ENCODE measurements at places on chromosomes 2 and 18.

GRCh38 chr2:113723411-113723810 is 33.0 kb downstream of the SLC35F5 start:
- DNase-seq, result no peak

- DNase-seq, result no peak
These were observed 24.0 kb downstream of the PRKAG3 start for GRCh38 chr2:218807626-218808025.

DNA sequence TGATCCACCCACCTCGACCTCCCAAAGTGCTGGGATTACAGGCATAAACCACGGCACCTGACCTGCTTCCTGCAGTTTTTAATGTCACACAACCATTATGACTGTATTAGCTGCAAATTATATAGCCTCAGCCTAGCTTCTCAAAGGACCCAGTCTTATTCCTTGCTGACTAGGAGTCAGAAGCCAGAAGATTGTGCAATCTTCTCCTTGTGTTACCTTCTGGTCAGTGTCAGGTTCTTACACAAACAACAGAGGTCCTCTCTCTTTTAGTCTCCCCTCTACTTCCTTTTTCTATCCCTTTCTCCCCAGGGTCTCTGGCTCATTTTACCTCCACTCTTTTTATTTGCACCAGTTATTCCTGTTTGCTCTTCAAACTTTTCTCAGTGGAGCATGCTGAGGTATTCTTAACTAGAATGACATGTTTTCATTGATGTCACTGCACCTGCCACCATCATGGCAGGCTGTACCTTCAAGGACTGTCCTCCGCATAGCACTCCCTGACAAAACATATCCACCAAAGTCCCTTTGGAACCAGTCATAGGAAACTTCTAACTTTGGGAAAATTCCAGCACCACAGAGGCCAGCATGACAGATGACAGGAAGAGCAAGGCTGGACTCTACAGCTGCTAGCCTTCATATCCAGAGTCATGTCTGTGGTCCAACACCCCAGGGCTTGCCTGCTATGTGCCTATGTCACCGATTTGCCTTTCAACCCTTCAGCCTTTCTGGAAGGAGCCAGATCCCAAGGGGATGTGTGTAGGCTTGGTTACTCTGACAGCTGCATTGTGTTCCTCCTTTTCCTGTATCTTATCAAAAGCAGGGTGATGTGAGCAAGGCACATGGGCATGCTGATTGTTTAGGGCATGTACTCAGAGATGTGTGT is 45.2 kb upstream of the EPC2 start:
- DNase-seq, result no peak

DNA sequence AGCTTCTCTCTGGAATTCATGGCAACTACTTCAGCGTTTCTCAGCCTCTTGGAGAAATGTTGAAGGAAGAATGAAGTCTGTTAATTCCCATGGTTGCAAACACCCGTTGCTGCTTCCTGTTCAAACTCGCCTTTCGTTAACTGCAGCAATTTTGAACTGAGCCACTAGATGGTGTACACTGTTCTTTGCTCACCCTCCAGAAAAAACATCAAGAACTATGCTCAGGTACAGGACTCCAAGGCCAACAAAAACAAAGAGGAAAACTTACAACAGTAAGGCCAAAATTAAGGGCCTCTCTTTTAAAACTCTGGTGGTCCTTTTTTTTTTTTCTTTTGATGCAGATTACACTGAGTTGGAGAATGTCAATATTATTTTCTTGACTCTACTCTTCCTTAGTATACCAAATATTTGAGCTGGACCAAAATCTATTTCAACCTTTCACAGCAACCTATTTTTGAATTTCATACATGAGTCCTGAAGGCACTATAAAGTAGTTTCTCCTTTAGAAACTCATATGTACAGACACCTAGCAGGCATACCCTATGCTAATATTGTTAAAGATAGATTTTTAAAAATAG is 58.2 kb downstream of the KLHL14 start:
- no peak for DNase-seq

DNA sequence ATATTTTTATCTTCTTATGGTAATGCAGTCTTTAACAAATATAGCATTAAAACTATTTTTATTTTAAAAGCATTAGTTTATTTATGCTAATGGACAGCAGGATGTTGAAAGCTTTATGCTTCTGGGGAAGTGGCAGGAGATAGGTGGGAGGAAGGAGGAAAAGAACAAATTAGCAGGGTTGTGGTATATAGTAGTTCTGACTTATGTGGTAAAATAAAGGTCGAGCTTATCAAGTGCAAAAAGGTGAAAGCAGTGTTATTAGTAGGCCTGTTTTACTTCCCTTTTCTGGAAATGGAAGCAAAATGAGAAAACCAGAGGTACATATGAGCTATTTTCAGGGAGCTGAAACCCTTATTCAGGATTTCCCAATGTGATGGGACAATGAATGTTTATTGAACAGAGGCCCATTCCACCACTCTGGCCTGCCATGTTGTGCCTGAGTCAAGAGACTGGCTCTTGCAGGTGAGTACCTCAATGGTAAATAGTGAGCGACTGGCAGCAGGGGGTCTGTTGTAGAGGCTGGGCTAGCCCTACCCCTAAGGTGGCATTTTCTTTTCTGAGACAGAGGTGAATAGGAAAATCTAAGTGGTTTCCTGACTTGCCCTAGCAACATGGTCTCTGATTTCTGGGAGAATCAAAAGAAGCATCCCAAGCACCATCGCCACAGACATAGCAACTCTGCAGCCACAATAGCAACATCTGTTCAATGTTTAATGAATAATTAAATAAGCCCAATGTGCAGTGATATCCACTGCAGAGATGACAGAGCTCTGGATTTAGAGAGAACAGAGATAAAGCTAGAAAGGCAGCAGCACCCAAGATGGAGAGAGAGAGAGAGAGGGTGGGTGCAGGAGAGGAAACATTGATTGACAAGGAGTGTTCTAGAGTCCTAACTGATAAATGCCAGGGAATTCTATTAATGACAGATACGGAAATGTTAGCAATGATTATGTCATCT is 119.7 kb downstream of the UPP2 start:
- no peak for DNase-seq

- no peak for DNase-seq
These were observed 73.1 kb upstream of the PID1 start for GRCh38 chr2:229344151-229344551.

DNA sequence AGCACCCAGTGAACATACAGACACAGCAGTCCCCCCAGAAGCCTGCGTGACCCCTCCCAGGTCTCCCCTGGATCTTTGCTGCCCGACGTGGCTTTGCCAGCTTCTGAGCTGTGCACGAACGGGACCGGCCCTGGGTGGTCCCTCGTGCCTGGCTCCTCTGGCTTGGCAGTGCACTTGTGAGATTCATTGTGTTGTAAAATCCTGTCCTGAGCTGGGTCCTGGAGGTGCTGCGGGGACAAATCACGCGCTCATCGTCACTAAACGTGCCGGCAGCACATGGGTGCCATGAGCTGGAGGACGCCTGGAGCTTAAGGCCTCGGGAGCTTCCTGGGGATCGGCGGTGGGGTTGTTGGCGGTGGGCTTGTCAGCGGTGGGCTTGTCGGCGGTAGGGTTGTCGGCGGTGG is 104.9 kb downstream of the FAM210A start:
- no peak for DNase-seq

DNA sequence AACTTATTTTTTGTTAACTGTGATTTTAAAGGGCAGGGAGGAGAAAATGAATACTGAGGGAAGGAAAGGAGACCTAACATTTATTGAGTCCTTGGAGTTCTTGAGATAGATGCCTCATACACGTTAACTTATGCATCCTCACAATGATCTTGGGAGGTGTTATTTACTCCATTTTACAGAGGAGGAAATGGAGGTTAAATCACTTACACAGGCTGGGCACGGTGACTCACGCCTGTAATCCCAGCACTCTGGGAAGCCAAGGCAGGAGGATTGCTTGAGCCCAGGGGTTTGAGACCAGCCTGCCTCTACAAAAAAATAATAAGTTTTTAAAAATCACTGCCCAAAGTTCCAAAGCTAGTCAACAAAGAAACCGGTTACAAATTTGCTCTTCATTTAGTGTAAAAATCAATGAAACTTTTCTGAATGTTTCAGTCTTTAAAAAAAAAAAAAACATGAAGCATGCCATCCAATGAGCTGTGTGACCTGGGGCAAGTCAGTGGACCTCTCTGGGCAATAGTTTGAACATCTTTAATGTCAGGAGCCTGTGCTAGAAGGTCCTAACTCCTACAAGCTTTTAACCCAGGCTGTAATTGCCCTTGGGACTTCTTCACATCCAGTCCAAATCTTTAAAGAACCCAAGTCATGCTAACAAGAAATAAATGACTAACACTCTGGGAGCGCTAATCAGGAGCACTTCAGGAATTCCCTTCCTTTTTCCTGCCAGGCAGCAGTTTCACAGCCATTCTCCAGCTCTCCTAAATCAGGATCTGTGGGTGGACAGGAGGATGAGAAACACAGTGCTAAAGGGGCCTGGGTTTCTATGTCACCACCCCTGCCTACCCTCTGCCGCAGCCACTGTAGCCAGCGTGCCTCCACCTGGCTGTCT is 176.4 kb downstream of the TMEM247 start:
- DNase-seq, result no peak

DNA sequence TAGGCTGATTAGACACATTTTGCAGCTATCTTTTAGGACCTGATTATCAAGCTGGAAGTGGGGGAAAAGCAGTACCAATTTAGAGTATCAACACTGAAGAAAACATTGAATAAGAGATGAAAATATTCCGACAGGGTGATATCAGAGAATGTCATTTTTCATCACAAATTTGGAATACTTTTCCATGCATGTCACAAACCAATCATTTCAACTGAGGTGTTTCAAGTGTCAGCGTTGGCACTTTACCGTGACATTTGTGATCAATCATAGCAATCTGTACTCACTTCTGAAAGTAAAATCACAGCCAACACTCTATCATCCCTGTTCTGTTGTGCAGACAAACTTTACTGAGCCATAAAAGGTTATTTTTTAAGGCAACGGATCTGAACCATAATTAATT is 75.4 kb downstream of the PDE1A start:
- no peak for DNase-seq

DNA sequence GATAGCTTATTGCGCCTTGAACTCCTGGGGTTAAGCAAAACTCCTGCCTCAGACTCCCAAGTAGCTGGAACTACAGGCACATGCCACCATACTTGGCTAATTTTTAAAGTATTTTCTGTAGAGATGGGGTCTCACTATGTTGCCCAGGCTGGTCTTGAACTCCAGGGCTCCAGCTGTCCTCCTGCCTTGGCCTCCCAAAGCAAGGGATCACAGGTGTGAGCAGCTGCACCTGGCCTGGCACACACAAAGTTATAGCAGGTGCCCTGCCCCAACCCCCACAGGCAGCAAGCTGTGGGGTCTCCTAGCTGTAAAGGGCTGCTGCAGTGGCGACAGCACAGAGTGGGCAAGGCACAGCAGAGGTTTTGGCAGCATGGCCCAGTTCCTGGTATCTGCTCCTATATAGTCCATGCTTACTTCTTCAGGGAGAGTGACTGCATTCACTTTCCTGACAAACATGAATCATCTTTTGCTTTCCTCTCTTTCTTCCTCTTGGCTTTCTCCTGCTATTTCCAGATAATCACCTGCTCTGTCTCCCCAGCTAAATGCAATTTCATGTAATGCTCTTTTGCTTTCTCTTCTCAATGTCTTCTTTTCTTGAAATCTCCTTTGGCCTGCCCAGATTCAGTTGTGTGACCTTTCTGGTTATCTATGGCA is 27.3 kb upstream of the METAP1D start:
- DNase-seq, result no peak

- no peak for DNase-seq
These were observed 21.7 kb upstream of the ABCA12 start for GRCh38 chr2:215160081-215160480.

DNA sequence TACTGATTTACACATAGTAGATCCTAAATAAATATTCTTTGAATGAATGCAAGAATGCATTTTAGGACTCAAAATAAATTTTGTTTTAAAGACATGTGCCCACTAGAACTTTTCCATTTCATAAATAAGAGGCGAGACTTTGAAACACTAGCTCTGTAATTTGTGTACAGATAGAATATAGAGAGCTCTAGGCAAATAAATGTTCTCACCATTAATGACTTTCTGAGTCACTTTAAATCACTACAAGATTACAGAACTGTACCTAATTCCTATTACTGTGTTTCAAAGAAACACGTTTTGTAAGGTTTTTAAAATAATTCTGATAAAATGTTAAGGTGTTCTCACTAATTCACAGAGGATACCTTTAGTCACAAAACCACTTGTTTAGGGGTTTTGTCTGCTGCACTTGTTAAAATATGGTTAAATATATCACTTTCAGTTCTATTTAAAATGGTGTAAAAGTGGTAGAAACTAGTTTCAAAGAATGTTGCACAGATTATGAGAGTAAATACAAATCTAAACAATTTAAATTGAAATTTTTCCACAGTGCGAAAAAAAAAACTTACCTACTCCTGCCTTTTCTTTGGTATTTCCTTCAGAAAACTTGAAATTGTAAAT is 158.7 kb upstream of the ZC3H15 start:
- no peak for DNase-seq

DNA sequence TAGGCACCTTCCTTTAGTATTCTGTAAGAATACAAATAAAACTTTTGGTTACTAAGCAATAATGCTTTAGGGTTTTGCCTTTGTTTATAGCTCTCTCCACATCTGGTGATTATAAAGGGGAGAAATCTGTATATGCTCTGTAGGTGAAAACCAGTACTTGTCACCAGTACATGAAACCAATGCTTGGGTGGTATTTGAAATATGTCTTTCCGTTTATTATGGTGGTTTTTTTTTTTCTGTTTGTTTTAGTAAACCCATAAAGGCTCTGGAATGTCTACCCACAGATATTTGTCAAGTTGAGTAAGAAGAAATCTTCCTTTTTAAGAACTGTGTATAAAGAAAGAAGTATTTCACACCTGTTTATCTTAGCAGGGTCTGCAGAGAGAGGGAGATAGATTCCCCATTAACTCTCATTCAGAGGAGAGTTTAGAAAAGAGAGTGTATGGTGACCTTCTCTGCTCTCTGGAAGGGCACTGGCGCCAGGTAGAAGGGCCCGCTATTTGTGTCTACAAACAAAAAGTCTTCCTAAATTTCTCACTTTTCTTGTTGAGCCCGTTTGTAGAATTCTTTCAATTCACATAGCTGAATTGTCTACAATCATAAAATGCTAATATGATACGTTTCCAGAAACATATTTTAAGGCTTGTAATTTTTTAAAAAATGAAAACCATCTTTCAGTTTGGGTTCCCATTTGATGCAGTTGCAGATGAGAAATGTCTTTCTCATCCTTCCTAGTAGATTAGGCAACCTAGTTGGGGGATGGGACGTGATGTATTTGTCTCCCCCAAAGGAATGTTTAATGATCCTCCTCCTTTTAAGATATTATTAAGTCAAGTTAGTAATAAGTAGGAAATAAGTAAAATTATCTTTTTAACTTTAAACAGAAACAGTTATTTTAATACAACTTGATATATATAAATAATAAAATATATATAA is 33.9 kb downstream of the MAP3K20 start:
- DNase-seq, result no peak
